ENCODE measurements at places on chromosomes 1 and 21.

DNA sequence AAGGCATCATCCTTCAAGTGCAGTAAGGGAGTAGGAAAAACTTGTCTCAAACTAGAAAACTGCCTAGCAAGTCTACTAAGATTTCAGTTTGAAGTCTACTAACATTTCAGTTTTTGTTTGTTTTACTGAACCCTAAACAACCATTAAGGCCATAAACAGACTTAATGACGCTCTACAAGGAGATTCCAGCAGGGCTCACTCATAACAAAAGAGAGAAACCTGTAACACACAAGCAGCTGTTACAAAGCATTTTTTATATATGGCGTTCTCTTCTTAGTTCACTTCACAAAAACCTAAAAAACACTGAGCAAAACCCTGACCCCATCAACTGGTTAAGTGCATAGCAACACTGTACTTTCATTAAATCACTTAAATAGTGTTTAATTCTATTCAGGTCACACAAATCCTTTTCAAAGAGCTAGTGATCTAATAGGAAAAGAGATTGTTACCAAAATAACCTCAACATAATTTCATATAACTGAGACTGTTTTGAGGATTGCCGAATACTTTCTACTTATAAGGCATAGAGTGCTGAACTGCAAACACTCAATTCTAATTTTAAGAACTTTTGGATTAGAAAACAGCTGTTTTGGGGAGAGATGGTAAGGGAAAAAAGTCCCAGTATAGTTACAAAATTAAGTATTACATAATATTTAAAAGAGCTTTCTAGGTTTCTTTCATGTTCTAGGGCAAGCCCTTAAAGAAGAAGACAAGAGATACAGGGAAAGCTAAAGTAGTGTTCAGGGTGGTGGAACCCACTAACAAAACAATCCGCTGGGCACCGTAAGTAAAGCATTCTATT lies 1.4 kb downstream of the B3GALNT2 start:
- no peak for DNase-seq

GRCh38 chr1:244361764-244362473 lies 89.8 kb downstream of the ADSS2 start:
- no peak for DNase-seq

DNA sequence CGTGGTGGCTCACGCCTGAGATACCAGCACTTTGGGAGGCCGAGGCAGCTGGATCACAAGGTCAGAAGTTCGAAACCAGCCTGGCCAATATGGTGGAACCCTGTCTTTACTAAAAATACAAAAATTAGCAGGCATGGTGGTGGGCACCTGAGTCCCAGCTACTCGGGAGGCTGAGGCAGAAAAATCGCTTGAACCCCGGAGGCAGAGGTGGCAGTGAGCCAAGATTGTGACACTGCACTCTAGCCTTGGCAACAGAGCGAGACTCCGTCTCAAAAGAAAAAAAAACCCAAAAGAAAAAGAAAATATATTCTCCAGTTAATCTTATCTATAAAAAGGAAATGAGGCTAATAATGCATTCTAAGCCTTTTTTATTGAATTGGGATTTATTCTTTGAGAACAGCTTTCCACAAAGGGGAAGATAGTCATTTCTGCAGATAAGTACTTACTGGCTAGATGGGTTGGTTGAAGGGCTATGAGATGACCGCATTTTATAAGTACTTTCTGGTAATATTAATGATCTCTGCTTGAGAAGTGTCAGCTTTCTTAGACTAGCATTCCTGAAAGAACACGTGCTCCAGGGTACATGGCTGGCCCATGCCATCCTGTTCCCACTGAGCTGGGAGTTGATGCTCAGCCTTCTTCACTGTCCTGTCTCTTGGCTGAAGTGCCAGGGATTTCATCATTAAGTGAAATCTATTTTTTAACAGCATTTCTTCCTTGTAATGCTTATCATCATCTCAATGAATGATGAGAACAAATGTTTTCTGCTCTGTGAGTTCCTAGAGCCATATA lies 57.9 kb downstream of the SASS6 start:
- no peak for DNase-seq

DNA sequence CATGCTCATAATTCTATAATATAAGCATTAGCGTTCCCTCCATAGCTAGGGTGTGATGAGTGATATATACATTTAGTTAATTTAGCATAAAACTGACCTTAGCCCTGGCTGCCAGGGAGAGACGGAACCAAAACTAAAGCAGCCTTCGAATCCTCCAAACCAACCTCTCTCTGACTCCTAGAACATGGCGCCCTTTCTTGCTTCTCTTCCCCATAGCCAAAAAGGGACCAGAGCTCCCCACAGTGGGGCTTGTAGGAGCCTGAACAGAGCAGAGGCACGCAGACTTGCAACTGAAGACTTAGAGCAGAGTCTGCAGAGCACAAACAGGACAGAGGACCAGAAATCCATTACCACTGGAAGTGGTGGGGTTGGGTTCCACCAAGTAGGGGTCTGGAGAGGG lies 17.7 kb downstream of the IRF2BP2 start:
- no peak for DNase-seq

DNA sequence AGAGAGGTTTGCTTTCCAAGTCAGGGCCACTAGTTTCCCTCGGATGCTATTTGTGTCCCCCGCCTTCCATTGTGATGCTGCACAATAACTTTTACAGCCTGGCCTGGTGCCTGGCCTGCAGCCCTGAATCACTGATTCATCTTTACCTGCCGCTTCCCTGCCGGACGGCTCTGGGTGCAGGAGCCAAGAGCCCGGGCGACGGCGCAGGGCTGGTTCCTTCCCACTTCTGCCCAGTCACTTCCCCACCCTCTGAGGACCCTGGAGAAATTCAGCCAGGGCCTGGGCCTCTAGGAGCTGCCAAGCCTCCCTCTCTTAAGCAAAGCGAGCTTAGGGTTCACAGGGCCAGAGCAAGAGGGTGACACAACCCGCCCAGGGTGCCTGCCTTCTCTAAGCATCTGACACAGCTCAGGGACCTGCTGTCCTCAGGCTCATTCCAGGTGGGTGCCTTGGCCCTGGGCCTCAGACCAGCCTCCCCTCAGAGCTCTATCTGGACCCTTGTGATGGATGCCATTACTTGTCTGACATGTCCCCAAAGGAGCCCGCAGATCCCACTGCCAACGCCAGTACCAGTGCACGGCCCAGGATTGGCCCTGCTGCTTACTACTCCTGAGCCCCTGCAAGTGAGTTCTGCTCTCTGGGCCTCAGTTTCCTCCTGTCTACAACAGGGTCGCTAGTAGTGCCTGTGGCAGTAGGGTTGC lies 381.0 kb upstream of the VAMP3 start:
- no peak for DNase-seq

DNA sequence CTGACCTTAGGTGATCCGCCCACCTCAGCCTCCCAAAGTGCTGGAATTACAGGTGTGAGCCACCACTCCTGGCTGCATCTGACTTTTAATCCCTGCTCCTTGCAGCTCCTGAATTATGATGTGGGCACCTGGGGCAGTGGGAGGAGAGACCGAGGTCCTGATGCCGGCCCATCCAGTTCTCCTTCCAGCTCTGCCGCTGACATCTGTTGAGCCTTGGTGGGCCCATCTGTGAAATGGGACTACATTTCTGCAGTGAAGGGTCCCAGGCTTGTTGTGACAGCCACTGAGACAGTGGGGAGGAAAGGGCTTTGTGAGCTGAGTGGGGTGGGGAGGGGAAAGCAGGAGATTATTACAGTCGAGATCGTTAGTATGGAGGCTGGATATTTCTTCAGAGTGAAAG lies 11.8 kb downstream of the PLA2G2F start:
- no peak for DNase-seq

DNA sequence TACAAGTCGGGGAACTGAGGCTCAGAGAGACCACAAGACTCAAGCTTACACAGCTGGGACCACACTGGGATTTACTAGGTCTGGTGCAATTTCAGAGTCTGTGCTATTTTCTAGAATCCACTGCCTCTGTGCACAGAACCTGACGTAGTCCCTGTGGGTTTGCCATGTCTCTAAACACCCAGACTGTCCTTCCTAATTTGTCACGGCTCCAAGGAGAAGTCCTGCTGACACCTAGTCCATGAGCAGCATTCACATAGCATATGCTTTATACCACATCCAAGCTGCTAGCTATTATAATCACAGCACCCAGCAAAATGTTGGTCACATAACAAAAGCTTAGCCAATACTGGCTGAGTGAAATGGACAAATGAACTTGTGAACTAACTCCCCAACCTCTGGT lies 79.0 kb upstream of the HMGB4 start:
- DNase-seq: no peak

GRCh38 chr1:206566999-206567398 lies 45.3 kb downstream of the EIF2D start:
- no peak for DNase-seq

- DNase-seq: no peak
Measured at GRCh38 chr1:43225168-43225567, 44.6 kb upstream of the TMEM125 start.

DNA sequence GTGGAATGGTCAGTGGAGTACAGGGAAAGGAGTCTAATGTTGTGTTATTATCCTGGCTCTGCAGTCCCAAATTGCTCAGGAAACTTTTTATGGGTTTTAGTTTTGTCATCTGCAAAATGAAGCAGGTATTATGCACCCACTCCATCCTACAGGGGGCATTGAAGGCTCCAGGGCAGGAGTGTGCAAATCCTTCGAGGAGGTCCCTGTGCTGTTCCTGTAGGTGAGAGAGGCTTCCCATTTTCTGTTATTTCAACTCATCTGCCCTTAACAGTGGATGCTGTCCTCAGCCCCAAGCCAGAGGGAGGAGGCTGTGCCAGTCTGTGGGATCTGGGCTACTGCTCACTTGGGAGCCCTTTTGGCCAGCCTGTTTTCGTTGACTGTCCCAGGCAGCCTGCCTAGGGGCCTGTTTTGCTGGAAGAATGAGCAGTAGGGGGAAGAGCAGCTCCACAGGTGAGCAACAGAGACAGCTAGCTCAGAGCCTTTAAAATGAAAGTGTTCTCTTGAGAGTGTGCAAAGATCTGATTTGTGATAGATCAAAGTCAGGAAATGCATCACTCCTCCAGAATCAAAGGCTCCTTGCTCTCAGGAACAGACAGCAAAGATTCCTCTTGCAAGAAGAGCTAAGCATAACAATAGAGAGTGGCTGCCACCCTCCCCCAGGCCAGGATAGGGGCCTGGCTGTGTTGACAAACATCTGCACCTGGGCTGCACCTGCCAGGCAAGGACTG lies 317.6 kb upstream of the PROX1 start:
- DNase-seq: no peak

GRCh38 chr1:62386351-62387121 lies 50.3 kb upstream of the USP1 start:
- no peak for DNase-seq

- no peak for DNase-seq
Measured at GRCh38 chr1:246726255-246726679, 2.1 kb downstream of the SCCPDH start.

- no peak for DNase-seq
Measured at GRCh38 chr1:182687361-182687760, 3.0 kb upstream of the RGS8 start.

- DNase-seq: no peak
Measured at GRCh38 chr1:219374046-219374566, 200.4 kb downstream of the LYPLAL1 start.

GRCh38 chr1:19424651-19425570 lies 60.4 kb downstream of the CAPZB start:
- no peak for DNase-seq

DNA sequence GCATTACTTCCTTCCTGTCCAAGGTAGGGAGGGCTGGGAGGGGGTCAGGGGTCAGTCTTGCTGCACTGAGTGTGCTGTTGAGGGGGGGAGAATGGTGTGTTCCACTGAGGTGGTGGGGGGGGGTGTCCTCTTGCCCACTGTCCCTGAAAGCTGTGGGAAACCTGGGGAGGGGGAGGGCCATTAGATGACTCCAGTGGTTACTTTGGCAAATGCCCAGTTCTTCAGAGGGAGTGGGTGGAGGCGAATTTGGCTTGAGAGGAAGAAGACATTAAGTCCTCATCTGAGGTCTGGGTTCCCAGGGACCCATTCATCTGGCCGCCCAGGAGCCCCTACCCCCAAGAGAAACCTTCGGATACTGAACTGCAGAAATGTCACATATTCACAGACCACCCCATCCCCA lies 36.2 kb downstream of the MEF2D start:
- no peak for DNase-seq

DNA sequence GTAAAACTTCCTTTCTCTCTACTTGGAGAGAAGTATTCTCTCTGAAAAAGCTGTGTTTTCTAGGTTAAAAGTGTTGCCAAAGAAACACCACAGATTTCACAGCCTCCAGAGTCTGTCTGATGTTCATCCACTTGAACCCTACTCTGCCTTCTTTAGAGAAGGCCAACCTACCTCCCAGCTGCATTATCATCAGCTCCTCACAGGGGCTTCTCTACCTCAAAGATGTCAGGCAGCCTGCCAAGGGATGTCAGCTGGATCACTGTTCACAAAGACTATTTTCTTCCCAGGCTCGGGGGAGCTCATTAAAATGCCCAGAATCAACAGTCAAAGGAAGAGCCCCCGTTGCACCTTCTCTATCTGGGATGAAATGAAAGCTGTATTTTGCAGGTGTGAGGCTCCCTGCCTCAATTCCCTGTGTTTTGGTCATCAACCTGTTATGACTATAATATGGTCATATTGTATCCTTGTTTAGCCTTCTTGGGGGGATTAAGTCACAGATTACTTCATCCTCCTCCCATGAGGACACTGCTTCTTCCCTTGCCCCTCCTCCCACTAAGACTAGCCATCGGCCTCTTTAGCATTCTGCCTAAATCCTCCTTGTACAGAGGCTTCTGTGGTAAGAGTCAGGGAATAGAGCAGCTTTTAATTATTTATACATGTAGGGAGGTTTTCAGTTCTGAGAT lies 25.7 kb downstream of the ANGPTL7 start:
- DNase-seq: peak; percentile 15

DNA sequence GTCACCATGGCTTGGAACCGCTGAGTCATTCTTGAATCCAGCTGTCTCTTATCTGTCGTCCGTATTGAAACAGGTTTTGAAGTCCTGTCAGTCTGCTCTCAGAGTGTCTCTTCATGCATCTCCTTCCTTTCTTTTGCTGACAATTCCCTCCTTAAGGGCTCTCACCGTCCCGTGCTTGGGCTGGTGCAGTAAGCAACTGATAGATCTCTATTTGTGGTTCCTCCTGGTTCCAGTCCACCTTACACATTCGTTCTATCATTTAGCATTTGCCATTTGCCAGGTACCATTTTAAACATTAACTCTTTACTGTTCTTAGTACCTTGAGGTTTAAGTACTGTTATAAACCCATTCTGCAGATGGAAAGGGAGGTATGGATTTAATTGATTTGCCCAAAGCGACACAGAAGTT lies 88.9 kb downstream of the DYRK1A start:
- no peak for DNase-seq

GRCh38 chr1:245541369-245541768 lies 386.6 kb downstream of the KIF26B start:
- DNase-seq: no peak

DNA sequence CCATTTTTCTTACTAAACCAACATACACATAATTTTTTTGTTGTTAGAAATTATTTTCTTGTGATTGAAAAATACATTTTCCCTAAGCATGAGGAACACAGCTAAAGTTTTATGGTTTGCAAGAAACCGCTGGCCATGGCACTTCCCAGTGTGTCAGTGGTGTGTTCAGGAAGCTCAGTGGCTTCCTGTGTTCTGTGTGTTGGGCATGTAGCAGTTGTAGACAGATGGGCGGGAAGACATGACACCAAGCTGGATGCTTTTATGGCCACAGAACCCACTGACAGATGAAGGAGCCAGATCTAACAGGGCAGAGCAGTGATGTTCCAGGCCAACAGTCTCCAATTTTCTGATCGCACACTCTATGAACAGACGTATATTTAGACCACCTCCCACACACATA lies 119.8 kb downstream of the GALNT2 start:
- DNase-seq: no peak

- no peak for DNase-seq
Measured at GRCh38 chr1:81325397-81325796, 475.3 kb upstream of the ADGRL2 start.

GRCh38 chr1:3461934-3462275 lies 7.4 kb downstream of the ARHGEF16 start:
- no peak for DNase-seq

GRCh38 chr1:234621657-234622335 lies 11.8 kb upstream of the IRF2BP2 start:
- no peak for DNase-seq
